ENCODE measurements at places on chromosomes 4 and X.

- no peak for DNase-seq
Observed at GRCh38 chr4:63106600-63106999, 1302.7 kb downstream of the TECRL start.

GRCh38 chr4:8213121-8213520, 14.0 kb downstream of the SH3TC1 start:
- no peak for DNase-seq

DNA sequence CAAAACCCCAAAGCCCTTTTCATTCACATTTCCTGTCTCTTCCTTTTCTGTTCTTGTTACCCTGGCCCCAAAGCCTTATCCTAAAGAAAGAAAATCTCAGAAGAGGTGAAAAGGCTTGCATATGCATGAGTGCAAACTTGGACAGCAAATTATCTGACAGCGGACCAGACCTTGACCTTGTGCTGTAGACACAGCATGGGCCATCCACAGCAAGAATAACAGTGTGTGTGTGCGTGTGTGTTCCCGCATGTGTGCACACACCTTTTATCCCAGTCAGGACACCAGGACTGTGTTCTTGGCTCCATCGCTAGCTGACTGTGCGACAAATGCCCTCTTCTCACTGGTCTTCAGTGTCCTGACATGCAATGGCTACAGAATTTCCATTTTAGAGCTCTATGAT, 35.3 kb downstream of the ZBTB49 start:
- DNase-seq = no peak

- DNase-seq = no peak
Observed at GRCh38 chr4:165874072-165874790, 1.2 kb downstream of the TLL1 start.

DNA sequence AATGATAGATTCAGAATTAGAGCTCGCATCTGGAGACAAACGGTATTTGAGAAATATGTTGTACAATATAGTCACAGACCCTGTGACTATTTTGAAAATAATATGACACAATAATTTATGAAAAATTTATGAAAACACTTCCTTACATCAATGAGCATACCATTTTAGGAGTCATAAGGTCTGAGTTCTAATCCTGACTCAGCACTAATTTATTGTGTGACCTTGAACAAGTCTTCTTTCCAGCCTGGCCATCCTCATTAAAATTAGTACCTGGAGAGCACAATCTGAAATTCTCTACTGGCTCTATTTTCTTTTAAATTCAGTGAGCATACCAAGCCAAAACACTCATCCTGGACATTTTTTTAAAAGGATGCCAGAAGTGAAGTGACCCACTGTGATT, 622.3 kb downstream of the SMARCA1 start:
- DNase-seq = no peak
